ENCODE measurements at places on chromosomes 13 and 19.

DNA sequence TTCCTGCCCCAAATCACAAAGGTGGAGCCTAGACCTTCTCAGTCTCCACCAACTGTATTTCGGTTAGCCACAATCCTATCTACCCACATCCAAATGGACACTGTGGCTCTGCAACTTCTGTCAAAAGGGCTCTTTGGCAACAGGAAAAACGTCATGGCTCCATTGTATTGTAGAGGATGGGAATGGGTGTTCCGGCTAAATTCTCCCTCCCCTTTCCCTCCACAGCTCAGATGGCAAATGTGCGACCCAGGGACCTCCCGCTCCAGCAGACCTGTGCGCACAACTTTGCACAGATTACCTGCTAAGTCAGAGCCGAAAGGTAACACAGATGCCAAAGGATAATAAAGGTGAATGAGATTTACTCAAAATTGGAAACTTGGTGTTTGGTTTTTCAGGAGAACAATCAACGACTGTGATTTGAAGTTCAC lies 968 bp upstream of the KL start:
- no peak for DNase-seq

DNA sequence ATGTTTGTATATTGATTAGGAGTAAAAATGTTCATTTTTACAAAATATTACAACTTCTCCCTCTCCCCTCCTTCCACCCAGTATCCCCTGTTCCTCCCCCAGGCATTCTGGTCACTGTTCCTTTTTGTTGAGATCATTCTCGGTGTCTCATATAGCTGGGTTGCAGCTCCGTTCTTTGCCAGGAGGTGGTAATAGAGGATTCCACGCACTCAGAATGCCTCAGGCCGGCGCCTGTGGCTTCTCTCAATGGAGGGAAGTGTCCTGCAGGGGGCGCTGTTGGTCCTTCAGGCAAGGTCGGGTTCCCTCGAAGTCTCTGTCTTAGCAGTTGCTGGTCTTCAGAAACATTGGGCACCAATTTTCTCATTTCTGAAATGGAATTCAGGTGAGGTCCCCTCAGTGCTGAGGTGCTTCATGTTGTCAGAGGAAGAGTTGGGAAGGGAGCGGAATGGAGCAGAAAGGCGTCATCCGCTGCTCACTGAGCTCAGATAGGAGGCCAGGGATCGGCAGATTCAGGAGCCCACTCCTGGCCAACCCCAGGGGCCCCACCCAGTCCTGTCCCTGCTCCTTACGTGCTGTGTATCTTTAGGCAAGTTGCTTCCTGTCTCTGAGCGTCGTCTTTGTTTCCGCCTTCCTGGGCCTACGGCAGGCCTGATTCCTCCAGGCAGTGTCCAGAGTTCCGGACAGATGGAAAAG lies 10.3 kb upstream of the GARIN5A start:
- DNase-seq = peak; percentile 81

GRCh38 chr19:682678-683320 lies 6.6 kb downstream of the FSTL3 start:
- no peak for DNase-seq

DNA sequence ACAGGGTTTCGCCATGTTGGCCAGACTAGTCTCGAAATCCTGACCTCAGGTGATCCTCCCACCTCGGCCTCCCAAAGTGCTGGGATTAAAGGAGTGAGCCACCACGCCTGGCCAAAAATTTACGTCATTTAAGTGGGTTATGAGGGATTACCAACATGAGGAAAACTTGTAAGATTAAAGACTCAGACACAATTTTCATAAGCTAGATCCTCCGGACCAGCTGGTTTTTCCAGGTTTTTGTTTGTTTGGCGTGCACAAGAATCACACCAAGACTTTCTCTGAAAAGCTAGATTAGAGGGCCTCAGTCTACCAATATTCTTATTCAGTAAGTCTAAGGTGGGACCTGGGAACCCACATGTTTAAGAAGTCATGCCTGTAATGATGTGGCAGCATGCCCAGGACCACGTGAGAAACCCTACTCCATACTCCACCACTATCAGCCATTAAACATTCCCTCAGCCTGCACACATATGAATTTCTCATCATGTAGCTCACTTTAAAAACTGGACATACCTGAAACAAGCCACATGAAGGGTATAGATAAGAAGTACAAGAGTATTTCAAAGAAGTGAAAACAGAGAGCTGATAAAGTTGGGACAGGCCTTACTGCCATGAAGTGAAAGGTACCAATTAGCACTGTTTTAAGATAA lies 25.7 kb downstream of the DIAPH3 start:
- DNase-seq = no peak

- peak; percentile 89 for DNase-seq
Measured at GRCh38 chr13:51764184-51765141, 39.5 kb downstream of the DHRS12 start.

DNA sequence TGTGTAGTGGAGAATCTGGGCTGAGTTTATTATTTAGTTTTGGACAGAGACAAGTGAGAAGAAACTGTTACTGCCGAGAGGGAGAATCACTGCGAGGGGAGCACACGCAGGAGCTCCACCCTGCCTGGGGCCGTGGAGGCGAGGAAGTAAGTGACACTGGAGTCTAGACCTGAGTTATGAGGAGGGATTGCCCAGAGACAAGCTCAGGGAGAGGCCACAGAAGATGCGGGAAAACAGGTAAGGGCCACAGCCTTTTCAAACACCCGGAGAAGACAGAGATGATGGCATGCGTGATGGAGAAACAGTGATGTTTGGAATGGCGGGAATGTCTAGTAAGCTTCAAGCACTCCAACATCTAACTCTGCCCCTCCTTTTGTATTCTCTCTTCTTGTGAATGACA lies 84.1 kb downstream of the TNFSF11 start:
- DNase-seq = no peak
